Stimulated activated CD8-positive, alpha-beta memory T cell treated with anti-CD3 and anti-CD28 coated beads, Interleukin-2, amount 100 ng/mL, for 1 hour (primary cell): ENCODE measurements at places on chromosomes 3 and 15.

GRCh38 chr15:69665641-69666111, 213.1 kb downstream of the RPLP1 start:
- no peak for DNase-seq

- no peak for DNase-seq
Measured at GRCh38 chr3:16509721-16510619, 3.5 kb downstream of the RFTN1 start.

GRCh38 chr3:195768831-195769303, 42.9 kb downstream of the MUC4 start:
- DNase-seq = no peak

DNA sequence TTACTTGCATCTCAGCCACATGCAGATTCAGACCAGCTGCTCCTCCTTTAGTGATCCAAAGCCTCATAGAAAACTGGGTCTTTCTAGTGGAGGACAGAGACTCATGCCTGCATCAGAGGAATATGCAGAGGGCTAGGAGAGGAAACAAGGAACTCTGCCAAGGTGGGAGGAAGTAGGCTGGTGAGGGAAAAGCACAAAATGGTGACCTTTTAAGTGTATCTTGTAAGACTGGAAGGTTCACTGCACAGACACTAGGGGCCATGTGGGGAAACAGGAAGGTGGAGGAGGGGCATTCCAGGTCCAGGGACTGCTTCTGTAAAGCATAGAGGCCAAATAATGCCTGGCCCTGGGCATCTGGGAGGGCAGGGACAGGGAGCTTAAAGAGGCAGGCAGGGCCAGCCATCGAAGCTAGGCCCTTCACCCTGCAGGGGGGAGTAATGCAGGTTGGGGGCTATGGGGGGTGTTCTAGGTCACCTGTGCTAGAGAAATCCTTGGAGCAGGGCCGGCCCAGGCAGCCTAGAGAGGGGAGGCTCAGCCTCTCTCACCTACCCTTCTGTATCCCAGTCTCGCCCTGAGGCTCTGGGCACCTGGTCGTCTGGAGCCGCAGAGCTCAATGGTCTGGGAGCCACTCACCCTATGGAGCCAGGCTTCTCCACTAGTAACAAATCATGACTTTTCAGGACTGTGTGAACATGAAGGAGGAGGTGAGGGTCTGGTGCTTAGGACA, 117.7 kb downstream of the DNAJB8 start:
- no peak for DNase-seq

GRCh38 chr3:172591876-172592771, 68.9 kb upstream of the TNFSF10 start:
- DNase-seq = peak; percentile 62

DNA sequence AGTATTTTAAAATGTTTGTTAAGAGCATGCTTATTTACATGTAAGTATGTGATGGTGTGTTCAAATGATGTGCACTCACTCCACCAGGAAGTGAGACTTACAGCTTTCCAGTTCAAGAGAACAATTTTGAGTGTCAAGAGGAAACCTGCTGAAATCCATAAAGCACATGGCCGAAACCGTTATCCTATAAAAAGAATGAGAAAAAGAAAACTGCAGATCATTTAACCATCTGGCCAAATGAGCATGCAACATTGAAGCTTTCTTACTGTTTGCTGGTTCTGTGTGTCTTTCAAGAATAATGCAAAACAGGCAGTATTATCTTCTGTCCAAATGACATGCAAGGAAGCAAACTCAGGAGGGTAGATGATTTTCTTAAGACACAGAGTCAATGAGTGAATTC, 26.3 kb downstream of the GABRR3 start:
- DNase-seq = no peak

GRCh38 chr3:195246581-195246995, 24.4 kb downstream of the XXYLT1 start:
- no peak for DNase-seq

GRCh38 chr3:47440131-47440530, 35.6 kb downstream of the SCAP start:
- DNase-seq = no peak

GRCh38 chr3:45273681-45274515, 47.8 kb upstream of the TMEM158 start:
- DNase-seq = no peak

DNA sequence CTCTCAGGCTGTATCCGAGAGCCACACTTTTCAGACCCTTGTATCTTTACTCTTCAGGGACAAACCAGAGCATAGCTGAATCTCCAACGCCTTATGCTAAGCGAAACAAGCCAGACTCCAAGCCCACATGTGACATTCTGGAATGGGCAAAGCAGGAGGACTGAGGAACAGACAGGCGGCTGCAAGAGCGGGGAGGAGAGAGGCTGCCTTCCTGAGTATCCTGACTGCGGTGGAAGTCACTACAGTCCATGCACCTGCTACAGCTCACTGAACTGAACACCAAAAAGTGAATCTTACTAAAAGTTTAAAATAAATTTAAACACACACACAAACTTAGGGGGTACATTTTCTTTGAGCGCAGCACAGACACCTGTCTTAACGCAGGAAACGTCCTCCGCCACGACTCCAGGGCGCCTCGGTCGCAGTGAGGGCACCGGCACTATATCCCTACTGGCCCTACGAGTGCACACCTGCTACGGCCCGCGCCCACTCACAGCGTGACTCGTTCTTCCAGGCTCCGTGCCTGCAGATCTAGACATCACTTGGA, 1.4 kb downstream of the CYFIP1 start:
- no peak for DNase-seq

GRCh38 chr15:101045835-101046691, 126.9 kb downstream of the LRRK1 start:
- DNase-seq = no peak

DNA sequence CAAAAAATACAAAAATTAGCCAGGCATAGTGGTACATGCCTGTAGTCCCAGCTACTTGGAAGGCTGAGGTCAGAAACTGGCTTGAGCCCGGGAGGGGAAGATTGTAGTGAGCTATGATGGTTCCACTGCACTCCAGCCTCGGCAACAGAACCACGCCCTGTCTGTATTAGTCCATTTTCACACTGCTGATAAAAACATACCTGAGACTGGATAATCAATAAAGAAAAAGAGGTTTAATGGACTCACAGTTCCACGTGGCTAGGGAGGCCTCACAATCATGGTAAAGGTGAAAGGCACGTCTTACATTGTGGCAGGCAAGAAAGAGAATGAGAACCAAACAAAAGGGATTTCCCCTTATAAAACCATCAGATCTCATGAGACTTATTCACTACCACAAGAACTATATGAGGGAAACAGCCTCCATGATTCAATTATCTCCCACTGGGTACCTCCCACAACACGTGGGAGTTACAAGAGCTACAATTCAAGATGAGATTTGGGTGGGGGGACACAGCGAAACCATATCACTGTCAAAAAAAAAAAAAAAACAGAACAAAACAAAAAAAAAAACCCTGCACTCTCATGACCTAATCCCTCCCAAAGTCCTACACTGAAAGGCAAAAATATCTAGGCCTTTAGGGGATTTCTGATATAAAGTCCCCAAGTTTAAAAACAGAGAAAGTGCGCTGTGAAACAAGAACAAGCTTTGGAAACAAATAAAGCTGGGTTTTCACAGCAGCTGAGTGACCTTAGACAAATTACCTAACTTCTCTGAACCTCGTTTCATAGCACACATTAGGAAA, 224.7 kb downstream of the IGSF11 start:
- DNase-seq = no peak
